ENCODE measurements at places on chromosomes 13 and 19.

GRCh38 chr19:43809762-43810696 is 7.8 kb upstream of the LYPD5 start:
- no peak for DNase-seq

- no peak for DNase-seq
Observed at GRCh38 chr13:112996671-112997091, 27.7 kb downstream of the MCF2L start.

GRCh38 chr13:89763005-89763404 is 1584.5 kb upstream of the MIR17HG start:
- no peak for DNase-seq

DNA sequence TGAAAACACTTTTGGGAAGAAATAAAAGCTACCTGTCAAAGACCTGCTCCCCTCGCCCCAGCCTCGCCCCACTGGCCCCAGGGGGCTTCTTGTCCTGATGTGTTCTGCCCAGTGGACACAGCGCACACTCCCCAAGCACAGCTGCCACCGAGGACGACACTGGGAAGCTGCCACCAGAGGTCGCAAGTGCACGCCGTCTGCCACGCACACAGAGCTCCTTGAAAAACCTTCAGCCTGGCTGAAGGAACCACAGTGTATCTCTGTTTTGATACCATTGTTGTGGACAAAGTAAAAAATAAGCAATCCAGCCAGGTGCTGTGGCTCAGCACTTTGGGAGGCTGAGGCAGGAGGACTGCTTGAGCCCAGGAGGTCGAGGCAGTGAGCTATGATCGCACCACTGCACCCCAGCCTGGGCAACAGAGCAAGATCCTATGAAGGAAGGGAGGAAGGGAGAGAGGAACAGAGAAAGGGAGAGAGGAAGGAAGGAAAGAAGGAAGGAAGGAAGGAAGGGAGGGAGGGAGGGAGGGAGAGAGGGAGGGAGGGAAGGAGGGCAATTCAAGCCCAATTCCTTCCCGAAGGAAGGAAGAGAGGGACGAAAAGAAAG is 57.3 kb downstream of the CEBPG start:
- peak; percentile 82 for DNase-seq

DNA sequence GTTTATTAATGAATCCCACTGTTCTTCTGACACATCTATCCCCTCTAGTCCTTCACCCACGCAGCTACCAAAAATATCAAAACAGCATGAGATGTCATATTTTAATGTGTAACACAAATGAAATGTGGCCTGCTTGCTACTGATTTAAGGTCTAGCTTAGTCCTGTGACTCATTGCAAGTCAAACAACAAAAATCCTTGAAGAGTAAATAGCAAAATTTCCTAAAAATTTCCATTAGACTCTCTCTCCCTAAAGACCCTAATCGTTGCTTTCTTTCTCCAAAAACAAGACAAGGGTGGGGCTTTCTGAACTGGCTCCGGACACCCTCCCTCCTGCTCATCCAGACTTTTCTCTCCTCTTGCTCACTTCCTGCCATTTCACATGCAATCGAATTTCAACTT is 99.9 kb upstream of the IPO5 start:
- no peak for DNase-seq

- DNase-seq: no peak
Observed at GRCh38 chr19:28961772-28962500, 251.0 kb downstream of the UQCRFS1 start.

GRCh38 chr13:23996456-23996855 is 99.2 kb upstream of the C1QTNF9B start:
- no peak for DNase-seq

DNA sequence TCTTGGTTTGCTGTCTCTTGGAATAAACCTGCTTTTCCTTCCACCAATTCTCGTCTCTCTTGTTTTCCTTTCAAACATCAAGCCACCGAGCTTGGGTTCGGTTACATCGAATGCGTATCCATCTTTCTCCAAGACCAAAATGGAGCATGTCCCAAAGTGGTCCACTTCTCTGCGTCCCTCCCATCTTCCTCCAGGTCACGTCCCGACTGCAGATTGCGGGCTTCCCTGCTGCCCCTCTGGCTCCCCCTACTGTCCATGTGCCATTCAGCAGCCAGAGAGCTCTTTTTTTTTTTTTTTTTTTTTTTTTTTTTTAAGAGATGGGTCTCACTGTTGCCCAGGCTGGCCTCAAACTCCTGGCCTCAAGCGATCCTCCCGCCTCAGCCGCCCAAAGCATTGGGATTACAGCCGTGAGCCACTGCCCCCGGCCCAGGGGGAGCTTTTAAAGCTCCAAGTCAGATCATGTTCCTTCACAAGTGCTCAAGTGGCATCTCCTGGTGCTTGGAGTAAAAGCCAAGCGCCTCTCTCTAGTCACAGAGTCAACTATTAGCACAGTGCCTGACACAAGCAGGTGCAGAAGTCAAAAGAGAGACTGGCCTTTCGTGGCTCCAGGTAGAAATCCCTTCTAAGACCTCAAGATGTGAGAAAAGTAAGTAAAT is 10.0 kb downstream of the COL5A3 start:
- peak; percentile 83 for DNase-seq

GRCh38 chr19:37564624-37565369 is 29.8 kb downstream of the ZNF571 start:
- DNase-seq: no peak

GRCh38 chr13:65454403-65454802 is 1775.7 kb downstream of the PCDH9 start:
- DNase-seq: no peak

- no peak for DNase-seq
Observed at GRCh38 chr13:48580185-48580803, 47.4 kb upstream of the RCBTB2 start.

GRCh38 chr19:17555929-17556813 is 722 bp downstream of the COLGALT1 start:
- DNase-seq: peak; percentile 61

GRCh38 chr13:53775807-53776206 is 747.2 kb downstream of the OLFM4 start:
- no peak for DNase-seq

DNA sequence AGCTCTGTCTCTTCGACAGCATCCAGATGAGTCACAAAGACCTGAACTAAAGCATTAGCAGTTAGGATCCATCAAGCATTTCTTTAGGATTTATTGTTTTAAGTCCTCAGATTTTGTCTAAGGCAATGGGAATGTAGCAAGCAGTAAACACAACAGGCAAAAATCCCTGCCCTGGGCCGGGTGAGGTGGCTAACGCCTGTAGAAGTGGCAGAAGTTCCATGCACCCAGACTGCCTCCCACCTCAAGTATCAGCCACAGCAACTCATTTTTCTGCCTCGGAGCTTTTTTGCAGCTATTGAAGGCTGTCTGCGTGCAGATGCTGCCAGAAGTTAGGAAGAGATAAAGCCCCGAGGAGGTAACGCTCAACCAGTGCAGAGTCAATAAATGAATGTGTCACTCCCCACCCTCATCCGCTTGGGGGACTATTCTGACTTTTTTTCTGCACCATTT is 47.1 kb upstream of the MRI1 start:
- no peak for DNase-seq

GRCh38 chr13:32549788-32550187 is 11.2 kb upstream of the N4BP2L2 start:
- no peak for DNase-seq

DNA sequence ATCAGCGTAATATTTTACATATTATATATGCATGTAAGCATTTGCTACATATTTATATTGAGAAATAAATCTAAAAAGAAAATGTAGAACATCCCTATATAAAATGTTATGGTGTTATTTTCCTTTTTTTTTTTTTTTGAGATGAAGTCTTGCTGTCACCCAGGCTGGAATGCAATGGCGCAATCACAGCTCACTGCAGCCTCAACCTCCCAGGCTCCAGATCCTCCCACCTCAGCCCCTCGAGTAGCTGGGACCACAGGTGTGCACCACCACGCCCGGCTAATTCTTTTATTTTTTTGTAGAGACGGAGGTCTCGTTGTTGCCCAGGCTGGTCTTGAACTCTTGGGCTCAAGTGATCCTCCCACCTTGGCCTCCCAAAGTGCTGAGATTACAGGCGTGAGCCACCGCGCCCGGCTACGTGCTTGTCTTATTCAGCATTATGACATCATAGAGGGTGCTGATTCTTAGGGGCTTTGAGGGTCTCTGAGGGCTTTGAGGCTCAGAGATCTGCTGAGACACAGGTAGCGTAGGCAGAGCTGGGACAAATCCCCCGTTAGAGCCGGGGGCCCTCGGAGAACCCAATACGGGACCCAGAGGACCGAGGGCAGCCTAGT is 101.9 kb downstream of the GADD45B start:
- no peak for DNase-seq

GRCh38 chr13:64054321-64054720 is 2638.7 kb upstream of the PCDH20 start:
- DNase-seq: no peak

DNA sequence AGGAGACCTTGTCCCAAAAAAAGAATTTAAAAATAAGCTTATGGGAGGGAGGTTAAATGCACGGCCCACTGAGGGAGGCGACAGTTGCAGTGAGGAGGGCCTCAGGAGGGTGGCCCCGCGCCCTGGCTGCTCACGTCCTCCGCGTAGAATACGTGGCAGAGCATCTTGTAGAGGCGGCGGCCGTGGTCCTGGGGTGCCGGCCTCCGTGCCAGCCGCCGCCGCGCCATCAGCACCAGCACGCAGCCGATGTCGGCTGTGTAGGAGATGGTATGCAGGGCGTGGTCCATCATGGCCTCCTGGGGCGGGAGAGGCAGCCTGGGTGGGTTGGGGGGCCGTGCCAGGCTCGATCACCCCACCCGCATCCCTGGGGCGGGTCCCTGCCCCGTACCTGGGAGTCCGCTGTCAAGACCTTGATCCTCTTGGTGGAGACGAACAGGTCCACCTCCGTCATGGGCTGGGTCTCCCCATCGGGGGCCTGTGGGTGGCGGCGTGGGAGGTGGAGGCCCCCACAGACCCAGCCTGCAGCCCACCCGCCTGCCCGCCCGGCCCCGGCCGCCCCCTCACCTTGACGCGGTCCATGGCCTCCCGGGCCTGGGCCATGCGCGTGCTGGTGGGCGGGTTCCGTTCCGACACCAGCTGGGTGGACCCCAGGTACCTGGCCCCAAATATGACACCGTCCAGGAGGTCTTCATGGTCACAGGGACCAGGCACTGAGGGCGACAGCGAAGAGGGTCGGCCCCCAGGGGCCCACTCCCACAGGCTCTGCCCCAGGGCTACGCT is 7.7 kb downstream of the APBA3 start:
- no peak for DNase-seq

DNA sequence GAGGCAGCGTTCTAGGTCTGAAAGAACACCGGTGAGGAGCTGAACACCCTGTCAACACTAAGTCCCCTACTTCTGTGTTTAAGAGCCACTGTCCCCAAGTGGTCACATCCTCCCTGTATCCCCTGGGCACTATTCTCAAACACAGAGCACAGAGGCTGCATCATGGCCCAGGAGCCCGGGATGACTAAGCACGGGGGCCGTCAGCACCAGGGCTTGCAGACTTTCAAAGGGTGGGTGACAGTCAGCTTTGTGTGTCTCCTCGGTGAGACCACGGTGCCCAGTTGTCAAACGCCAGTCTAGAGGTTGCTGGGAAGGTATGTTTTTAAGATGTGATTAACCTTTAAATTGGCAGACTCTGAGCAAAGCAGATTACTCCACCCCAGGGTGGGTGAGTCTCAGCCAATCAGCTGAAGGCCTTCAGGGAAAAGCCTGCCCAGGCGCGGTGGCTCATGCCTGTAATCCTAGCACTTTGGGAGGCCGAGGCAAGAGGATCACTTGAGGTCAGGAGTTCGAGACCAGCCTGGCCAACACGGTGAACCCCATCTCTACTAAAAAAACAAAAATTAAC is 8.0 kb downstream of the MAP2K2 start:
- no peak for DNase-seq

GRCh38 chr13:93172109-93172508 is 54.5 kb upstream of the GPC6 start:
- DNase-seq: no peak

DNA sequence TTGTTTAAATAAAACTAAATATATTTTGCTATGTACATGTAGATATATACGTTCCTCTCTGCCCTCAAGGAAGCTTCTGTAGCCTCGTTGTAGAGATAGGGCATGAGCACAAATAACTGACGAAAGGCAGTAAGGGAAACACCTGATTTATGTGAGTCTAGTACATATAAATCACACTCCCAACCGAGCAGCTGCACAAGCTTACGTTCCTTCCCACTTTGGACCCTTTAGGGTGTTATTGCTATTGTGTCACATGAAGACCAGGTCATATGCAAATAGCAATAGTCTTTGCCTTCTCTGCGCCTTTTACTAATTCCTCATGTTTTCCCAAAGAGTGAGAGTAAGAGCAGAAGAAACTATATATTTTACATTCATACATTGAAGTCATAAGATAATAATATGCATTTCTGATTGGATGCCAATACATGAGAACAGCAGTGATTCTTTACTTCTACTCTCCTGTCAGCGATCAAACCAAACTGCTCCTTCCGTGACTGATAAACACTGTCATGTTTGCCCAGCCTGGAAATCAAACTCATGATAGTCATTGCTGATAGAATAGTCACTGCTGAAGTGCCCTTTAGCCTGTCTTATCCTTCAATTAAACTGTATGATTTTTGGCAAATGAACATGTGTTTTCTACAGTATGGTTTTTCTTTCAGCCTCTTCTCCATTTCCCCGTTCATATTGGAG is 127.2 kb upstream of the MAB21L1 start:
- no peak for DNase-seq

DNA sequence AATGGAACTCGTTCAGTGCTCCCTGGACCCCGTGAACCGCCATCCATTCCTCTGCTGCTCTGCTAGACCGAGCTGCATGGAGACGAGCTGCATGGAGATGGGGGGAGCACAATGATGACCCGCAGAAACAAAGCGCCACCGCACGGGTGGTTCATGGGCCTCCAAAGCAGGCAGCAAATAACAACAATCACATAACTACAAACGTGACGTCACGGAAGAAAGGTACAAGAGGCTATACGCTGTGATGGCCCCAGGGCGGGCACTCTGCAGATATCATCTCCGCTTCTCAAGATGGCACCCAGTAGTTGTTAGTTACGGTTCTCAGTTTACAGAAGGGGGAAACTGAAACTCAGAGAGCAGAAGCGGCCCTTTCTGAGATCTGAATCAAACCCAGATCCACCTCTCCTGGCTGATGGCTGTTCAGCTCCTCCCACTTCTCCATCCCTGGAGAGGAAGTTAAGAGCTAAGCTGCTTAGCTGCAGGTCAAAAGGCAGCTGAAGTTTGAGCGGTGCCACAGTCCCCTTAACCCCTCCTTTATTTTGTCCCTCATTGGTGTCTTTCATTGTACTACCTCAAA is 1.7 kb downstream of the ATP13A1 start:
- no peak for DNase-seq

- peak; percentile 80 for DNase-seq
Observed at GRCh38 chr19:53424968-53425597, 6.7 kb upstream of the ZNF761 start.

- no peak for DNase-seq
Observed at GRCh38 chr13:59710996-59711701, 452.6 kb downstream of the DIAPH3 start.

GRCh38 chr19:13234518-13234917 is 84.3 kb downstream of the IER2 start:
- DNase-seq: peak; percentile 66

GRCh38 chr19:44741841-44742329 is 6.6 kb upstream of the BCL3 start:
- no peak for DNase-seq

All from ecto neural progenitor cell (in vitro differentiated cells).